ENCODE measurements at places on chromosomes 12 and 14.
A peak's percentile ranks its signal among the peaks of the same experiment; 100 is the strongest.

GRCh38 chr12:66140731-66141130 is 10.2 kb upstream of the LLPH start:
- ATAC-seq = no peak

GRCh38 chr12:113403435-113404415 is at the start of gene SDS:
Gene SDS, minus strand, starts transcription at chr12:113403887. Its CDS starts 4,179 bp downstream, at chr12:113399708.
- ATAC-seq = no peak

GRCh38 chr12:91361864-91362263 is 179.2 kb upstream of the DCN start:
- ATAC-seq = no peak

GRCh38 chr14:68249661-68250451 is 430.3 kb downstream of the RAD51B start:
- no peak for ATAC-seq

DNA sequence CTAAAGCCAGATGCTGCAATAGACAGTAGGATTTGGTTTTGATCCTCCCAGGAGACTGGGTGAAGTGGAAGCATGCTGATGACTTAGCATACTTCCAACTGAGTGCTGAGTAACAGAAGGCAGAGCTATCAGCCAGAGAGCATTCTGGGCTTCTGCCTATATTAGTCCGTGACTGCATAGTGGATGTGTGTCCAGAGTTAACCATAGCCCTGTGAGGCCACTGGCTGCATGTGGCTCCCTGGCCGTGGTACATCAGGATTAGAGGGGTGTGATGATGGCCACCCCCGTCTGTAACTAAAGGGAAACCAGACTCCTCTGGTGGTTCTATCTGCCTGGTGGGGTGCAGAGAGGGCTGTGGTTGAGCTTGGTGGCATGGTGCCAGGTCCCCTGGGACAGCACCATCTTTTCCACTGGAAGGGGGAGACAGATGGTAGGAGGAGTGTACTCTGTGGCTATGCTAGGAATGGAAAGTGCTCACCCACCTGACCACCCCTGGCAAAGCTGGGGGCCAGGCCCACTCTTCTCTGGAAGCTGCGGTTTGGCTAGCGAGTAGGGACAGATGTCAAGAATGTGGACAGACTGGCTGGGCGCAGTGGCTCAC is 27.4 kb downstream of the ABCD4 start:
- no peak for ATAC-seq

DNA sequence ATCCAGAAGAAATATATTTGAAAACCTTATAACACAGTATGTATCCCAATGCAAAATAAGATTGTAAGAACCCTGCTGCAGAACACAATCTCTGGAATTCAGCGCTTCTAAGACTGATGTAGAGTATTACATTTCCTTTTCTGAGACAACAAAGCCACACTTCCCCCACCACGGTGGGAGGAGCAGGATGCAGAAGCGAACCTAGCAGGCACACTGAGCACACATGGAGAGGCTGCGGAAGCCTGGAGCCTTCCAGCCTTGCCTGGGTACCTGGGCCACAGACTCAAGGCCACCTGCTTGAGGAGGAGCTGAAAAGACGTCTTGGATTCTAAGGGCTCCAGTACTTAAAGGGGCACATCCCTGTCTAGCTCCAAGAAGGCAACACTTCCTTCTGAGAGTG is 46.4 kb downstream of the TCHP start:
- no peak for ATAC-seq

DNA sequence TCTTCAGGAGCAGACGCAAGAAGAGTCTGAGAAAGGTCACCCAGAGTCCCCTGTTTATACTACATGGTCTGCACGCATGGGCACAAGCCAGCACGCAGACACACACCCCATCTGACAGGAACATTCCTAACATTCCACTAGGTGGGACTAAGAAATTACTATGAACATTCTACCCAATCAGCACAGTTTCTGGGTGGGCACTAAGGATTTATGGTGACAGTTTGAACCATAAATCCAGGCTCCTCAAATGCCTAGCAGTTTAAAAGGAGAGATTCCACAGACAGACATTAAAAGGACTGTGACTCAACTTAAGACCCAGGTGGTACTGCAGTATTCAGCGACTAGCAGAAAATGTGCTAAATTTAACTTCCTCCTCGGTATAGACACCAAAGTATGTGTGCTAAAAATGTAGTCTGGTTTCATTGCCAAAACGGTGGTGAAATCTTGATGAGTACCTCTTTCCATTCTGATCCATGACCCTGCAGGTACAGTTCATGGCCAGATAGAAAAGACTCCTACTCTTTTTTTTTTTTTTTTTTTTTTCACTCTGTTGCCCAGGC is 16.2 kb downstream of the ABHD4 start:
- no peak for ATAC-seq

- no peak for ATAC-seq
Measured at GRCh38 chr12:106918746-106919145, 37.0 kb upstream of the TMEM263 start.

- ATAC-seq = no peak
Measured at GRCh38 chr12:7583471-7583870, 79.9 kb upstream of the CD163 start.

GRCh38 chr14:69046476-69046860 is 67.4 kb upstream of the ACTN1 start:
- ATAC-seq = no peak

- ATAC-seq = no peak
Measured at GRCh38 chr12:99911081-99911480, 73.7 kb downstream of the ANKS1B start.

DNA sequence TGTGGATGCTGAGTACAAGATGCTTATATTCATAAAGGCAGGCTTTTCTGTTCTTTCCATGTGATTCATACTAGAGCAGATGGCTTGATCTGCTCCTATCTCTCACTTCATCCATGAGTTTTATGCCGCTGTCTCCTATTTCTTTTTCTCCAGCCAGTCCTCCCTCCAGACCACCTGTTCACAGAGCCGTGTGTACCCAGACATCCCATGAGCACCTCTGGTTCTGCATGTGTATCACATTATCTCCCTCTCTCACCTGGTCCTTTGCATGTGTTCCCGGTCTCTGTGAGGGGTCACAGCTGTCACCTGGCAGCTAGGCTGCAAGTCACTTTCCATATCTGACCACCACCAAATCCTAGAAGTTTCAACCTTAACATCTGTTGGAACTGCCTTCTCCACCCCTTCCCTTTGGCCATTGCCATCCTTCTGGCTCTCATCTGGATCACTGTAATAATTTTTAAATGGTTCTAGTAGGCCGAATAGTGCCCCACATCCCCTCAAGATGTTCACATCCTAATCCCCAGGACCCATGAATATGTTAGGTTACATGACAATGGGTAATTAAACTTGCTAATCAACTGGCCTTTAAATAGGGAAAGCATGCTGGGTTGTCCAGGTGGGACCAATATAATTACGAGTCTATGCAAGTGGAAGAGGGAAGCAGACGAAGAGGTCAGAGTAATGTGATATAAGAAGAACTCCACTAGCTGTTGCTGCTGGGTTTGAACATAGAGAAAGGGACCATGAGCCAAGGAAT is 168.1 kb downstream of the SNAPC1 start:
- ATAC-seq = no peak

- no peak for ATAC-seq
Measured at GRCh38 chr12:65876161-65876560, 51.9 kb downstream of the HMGA2 start.

DNA sequence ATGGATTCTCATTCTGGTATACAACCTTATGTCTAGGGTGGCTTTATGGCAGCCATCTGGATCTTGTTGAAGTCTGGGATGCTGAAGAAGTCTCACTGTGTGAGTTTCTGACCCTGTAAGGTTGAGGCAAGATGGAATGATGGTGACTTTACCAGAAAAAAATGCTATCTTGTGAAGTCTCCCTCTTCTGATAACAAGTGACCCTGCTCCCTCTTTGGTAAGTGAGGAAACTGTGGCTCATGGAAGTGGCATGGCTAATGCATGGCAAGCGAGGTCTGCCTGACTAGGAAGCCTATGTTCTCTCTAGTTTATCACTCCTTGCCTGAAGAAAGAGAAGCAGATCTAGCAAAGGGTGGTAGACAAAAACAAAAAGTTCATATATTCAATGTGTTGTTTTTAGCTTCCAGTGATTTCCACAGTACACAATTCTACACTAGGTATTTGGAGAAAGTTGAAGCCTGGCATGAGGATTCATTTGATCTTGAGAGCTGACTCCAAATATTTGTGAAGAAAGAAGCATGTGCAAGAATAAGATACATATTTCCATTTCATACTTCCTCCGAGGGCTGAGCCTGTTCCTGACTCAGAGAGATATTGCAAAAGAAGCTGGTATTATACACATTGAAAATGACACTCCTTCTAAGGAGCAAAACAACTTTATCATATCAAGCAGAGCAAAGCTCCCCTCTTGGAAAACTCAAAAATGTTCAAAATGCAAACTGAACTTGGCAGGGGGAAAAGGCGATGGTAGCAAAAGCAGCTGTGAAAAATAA is 63.6 kb downstream of the HELB start:
- ATAC-seq = no peak

DNA sequence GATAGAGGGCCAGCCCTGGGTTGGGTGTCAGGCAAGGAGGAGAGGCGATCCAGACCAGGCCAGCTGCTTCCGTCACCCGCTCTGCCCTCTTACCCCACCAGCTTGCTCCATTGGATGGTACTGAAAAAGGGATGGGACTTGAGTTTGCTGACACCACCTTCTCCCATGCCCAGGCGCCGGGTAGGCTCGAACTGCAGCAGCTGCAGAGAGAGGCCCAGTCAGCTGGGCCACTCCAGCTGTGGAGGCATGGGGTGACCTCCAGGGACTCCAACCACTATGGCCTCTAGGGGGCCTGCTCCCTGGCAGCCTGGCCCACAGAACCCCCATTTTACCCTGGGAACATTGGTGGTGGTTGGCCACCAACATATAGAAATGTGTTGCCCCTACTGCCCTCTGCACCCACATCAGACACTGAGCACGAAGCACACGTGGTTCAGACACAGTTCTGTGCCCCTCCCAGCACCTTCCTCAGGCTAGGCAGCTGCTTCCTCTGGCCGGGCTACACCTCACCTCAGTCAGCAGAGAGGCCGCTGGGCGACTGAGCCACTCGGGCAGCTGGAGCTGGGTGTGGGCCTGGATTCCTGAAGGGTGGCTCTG is 16.0 kb downstream of the RPS6KL1 start:
- peak; percentile 42 for ATAC-seq

- peak; percentile 90 for ATAC-seq
Measured at GRCh38 chr14:75439989-75440388, 12.2 kb downstream of the JDP2 start.

Measured in stimulated activated memory B cell treated with anti-CD40 and anti-IgM and Interleukin-4, amounts not matched to agents 10 μg/mL and 1 μg/mL and 100 μg/mL, for 72 hours (primary cell).